ENCODE measurements at places on chromosomes 16 and 17.
A peak's percentile ranks its signal among the peaks of the same experiment; 100 is the strongest.

DNA sequence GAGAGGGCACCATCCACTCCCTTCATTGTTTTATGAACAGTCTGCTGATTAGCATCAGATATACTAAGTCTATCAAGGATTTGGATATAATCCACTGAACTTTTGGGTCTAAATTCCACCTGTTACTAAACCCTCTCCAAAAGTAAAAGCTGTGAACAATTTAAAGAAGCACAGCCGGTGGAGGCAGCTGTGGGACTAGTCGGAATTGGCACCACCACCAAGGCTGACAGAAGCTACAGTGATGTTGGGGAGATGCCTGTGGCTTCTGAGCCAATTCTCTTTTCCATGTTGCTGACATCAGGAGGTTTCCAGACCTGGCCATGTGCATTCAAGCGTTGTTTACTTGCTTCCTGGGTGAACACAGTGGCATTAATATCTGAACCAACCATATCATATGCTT lies 679.0 kb upstream of the CA10 start:
- DNase-seq: no peak

GRCh38 chr16:1525871-1526607 lies 7.4 kb upstream of the TMEM204 start:
- DNase-seq: no peak

DNA sequence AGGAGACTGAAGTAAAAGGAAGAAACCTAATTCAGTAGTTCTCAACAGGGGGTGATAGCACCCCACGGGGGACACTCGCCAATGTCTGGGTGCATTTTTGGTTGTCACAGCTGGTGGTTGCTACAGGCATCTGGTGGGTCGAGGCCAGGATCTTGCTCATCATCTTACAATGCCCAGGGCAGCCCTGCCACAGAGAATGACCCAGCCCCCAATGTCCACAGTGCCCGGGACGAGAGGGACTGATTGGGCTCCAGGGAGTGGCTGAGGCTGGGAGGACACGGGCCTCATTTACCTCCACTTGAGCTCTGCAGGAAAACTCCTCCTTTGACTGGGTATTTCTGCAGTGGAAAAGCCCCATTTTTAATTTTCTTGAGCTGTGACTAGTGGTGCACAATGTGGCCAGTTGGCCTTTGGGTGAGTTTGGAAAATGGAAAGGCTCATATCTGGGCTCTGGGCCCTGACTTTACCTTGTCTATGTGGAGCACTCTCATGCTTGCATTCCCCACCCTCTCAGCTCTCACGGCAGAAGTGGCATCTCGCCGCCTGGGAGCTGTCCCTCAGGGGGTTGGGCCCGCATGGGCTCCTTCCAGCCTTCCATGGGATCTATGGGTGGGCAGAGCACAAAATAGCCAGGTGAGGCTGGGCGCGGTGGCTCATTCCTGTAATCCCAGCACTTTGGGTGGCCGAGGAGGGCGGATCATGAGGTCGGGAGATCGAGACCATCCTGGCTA lies 37.7 kb upstream of the IRF8 start:
- no peak for DNase-seq

- DNase-seq: no peak
Measured at GRCh38 chr17:10013365-10014112, 108.5 kb upstream of the RCVRN start.

DNA sequence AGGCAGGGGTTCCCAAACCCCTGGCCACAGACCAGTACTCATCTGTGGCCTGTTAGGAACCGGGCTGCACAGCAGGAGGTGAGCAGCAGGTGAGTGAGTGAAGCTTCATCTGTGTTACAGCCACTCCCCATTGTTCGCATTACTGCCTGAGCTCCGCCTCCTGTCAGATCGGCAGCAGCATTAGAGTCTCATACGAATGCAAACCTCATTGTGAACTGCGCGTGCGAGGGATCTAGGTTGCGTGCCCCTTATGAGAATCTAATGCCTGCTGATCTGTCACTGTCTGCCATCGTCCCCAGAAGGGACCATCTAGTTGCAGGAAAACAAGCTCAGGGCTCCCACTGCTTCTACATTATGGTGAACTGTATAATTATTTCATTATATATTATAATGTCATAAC lies 25.1 kb upstream of the RMI2 start:
- no peak for DNase-seq

- DNase-seq: no peak
Measured at GRCh38 chr16:9125658-9126505, 34.4 kb downstream of the HAPSTR1 start.

DNA sequence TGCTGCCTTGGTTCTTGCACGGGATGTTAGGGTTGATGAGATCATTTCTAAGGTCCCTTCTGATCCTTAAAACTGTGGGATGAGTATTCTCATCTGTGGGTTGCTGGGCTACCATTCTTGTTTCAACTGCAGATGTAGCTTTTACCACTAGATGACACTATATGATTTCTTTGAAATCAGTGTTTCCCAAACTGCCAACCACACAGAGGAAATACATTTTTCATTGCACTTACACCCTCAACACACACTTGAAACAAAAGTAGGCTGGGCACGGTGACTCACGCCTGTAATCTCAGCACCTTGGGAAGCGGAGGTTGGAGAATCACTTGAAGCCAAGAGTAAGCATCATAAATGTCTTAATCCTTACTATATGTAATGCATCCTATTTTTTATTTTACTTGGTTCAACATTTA lies 15.3 kb downstream of the LCMT1 start:
- DNase-seq: no peak

- no peak for DNase-seq
Measured at GRCh38 chr16:87538594-87538993, 45.8 kb upstream of the ZCCHC14 start.

DNA sequence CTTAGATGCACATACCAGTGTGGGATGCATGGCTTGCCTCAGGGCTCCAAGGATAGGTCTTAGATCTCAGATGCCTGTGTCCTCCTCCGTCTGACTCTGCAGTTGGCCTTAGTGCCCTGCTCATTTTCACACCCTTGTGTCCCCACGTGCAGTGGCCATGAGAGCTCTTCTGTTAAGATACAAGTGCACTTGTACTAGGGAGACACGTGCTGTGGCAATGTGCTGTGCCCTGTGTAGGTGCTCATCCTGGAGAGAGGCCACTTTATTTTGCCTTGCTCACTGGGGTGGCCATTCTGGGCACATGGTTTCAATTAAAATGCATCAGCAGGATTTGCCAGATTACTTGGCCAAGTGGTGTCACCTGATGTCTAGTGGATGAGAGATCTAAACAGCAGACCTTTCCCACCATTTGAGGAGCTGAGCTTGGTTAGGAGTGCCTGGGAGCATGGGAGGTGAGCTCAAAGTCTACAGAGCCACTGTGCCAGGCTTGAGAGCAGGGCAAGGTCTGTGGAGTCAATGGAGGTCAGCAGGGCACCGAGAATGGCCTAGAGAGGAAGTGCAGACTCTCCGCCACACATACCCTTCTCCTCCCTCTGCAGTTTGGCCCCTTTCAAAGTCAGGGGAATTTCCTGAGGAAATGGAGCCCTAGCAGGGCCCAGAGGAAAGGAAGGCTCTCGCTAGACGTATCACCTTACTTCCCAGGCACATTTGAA lies 25.2 kb upstream of the SMPD3 start:
- DNase-seq: no peak

- DNase-seq: peak; percentile 64
Measured at GRCh38 chr17:74190154-74190553, 13.3 kb upstream of the RPL38 start.
